ENCODE measurements at places on chromosomes 16 and 17.
A peak's percentile ranks its signal among the peaks of the same experiment; 100 is the strongest.

GRCh38 chr17:75173526-75173925 lies 9.2 kb downstream of the SUMO2 start:
- H3K36me3 ChIP-seq = peaks cover 96% of the 10 kb centered on the region
- DNase-seq = no peak
- no peaks in the 10 kb centered on the region for H3K4me1 ChIP-seq
- no peak overlapping the region for H3K4me3 ChIP-seq
- H3K27ac ChIP-seq = no peak overlapping the region

- no peaks in the 10 kb centered on the region for H3K27me3 ChIP-seq
- DNase-seq = no peak
- no peaks in the 10 kb centered on the region for H3K36me3 ChIP-seq
- peaks cover 6% of the 10 kb centered on the region for H3K4me1 ChIP-seq
Observed at GRCh38 chr17:73794336-73794735, 150.1 kb upstream of the SDK2 start.

DNA sequence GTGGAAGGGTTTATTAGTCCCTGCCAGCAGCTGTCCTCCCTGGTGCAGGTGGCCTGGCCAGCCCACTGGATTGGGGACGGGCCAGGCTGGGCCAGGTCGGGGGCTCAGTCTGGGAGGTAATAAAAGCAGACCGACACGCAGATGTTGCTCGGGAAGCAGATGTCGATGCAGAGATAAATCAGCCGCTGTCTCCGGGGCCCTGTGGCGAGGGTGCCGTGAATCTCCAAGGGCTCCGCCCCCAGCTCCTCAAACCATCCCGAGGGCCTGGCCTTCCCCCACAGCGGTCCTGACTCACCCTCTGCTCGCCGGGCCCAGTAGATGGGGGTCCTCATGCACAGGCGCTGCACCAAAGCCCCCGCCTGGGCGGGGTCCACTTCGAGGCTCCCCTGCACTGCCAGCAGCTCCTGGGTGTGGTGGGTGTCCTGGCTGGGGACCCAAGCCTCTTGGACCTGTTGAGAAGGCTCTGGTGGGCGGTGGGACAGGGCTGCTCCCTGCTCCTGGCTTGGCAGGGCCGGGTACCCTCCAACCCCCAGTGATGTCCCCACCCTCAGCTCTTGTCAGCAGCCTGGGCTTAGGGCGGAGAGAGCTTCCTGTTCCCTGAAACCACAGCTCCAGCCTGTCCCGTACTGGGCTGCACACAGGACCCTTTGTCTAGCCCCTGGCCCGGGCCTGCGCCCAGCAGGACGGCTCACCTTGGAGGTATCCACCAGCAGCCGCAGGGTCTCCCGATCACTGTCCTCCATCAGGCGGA lies 1.2 kb downstream of the BRICD5 start:
- H3K4me3 ChIP-seq = no peak overlapping the region
- no peak for DNase-seq
- no peaks in the 10 kb centered on the region for H3K36me3 ChIP-seq

DNA sequence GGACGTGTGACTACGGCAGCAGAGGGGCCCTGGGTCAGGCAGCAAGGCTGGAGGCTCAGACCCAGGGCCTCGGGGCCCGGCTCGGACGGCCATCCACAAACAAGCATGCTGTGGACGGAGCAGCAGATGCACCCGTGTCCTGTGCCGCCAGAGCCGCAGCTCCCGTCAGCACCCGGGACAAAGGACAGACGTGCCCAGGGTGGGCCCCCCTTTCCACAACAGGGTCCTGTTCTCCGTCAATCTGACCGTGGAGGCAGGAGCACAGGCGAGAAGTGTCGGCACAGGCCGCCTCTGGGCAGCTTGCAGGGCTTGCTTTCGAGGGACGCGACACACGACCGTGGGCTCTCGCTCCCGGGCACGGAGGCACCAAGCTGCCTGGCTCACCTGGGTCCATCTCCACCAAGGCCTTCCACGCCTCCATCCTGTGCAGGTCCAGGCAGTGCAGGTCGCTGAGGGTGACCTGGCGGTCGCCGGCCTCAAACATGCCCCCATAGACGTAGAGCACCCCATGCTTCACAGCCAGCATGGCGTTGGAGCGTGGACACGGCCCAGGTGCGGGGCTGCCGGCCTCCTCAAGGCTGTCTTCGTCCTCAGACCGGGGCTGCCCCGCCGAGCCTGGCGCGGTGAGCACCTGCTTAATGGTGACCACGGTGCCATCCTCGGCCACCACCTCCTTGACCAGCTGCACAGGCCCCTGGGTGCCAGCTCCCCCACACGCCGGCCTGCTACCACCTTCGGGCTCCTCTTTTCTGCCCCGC lies 56.7 kb downstream of the KLHDC4 start:
- no peaks in the 10 kb centered on the region for H3K4me1 ChIP-seq
- H3K27me3 ChIP-seq = no peaks in the 10 kb centered on the region
- DNase-seq = no peak
- H3K27ac ChIP-seq = no peak overlapping the region
- no peak overlapping the region for H3K4me3 ChIP-seq

- peaks cover 7% of the 10 kb centered on the region for H3K27me3 ChIP-seq
- no peak overlapping the region for H3K4me3 ChIP-seq
- no peak overlapping the region for H3K27ac ChIP-seq
- no peak for DNase-seq
- H3K4me1 ChIP-seq = no peaks in the 10 kb centered on the region
- no peaks in the 10 kb centered on the region for H3K36me3 ChIP-seq
Observed at GRCh38 chr17:8053600-8053999, 14.7 kb downstream of the ALOX15B start.

DNA sequence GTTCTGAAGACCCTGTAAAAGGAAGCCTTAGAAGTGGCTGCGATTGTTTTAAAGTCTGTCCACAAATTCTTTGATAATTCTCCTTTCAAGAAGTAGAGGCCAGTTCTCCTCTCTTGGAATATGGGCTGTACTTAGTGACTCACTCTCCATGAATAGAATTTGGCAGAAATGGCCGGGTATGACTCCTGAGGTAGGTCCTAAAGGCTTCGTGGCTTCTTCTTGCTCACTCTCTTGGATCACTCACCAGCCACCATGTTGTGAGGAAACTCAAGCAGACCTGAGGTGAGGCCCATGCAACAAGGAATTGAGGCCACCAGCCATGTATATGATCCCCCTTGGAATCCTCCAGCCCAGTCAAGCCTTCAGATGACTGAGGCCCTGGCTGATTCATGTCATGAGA lies 75.8 kb downstream of the WWOX start:
- no peaks in the 10 kb centered on the region for H3K4me1 ChIP-seq
- DNase-seq = no peak
- no peaks in the 10 kb centered on the region for H3K36me3 ChIP-seq
- no peak overlapping the region for H3K27ac ChIP-seq

DNA sequence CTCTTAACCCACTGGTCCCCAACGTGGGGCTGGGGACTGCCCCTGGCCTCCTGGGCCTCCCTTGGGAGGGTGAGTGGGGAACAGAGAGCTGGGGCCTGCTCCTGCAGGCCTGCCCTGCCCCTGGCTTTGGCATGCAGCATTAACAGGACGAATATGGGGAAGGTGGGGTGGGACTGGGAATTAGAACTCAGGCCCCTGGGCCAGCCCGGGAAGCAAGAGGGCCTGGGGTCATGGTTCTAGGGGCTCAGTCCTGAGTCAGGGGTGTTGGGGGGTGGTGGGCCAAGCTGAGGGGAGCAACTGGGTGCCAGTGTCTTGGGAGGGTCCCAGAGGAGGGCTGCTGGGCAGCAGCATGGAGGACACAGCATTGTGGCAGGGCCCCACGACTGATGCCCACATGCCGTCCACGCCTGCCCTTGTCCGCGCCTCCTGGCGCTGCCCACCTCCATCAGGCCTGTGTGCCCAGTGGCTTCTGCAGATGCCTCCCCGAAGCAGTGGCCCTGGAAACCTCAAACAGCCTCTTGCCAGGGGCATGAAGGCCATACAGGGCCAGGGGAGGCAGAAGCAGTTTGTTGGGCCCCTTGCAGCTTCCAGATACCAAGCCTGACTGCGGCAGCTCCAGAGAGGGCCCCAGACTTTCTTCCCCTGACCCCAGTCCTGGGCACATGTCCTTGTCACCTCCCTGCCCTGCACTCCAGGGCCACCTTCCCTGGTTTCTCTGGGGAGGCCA lies 4.8 kb downstream of the MAP2K3 start:
- peaks cover 32% of the 10 kb centered on the region for H3K4me1 ChIP-seq
- no peak for DNase-seq
- H3K27me3 ChIP-seq = no peaks in the 10 kb centered on the region
- H3K4me3 ChIP-seq = no peak overlapping the region
- H3K36me3 ChIP-seq = no peaks in the 10 kb centered on the region
- peak overlapping the region; percentile 95 for H3K27ac ChIP-seq

GRCh38 chr17:73050797-73051196 lies 41.7 kb downstream of the SLC39A11 start:
- no peak overlapping the region for H3K27ac ChIP-seq
- H3K27me3 ChIP-seq = no peaks in the 10 kb centered on the region
- no peaks in the 10 kb centered on the region for H3K36me3 ChIP-seq
- H3K4me1 ChIP-seq = no peaks in the 10 kb centered on the region
- DNase-seq = no peak

- no peaks in the 10 kb centered on the region for H3K27me3 ChIP-seq
- peaks cover 3% of the 10 kb centered on the region for H3K36me3 ChIP-seq
- no peak overlapping the region for H3K4me3 ChIP-seq
- H3K27ac ChIP-seq = no peak overlapping the region
- no peak for DNase-seq
Observed at GRCh38 chr17:45388604-45389325, 43.9 kb downstream of the ARHGAP27 start.

DNA sequence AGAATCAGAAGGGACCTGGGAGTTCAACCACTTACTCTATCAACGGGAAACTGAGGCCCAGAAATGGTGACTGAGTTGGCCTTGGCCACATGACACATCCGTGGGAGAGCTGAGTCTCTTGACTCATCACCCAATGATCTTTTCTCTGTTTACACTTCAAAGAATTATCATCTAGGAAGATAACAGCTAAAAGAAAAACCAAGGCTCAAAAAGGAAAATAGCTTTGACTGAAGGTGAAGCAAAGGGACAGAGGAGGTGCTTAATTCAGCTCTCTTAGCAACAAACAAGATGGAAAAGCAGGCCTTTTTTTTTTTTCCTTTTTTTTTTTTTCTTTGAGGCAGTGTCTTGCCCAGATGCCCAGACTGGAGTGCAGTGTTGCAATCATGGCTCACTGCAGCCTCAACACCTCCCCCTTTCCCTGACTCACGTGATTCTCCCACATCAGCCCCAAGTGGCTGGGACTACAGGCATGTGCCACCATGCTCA lies 16.7 kb downstream of the ERCC4 start:
- no peaks in the 10 kb centered on the region for H3K27me3 ChIP-seq
- H3K27ac ChIP-seq = no peak overlapping the region
- no peak overlapping the region for H3K4me3 ChIP-seq
- no peak for DNase-seq
- H3K4me1 ChIP-seq = peaks cover 3% of the 10 kb centered on the region
- H3K36me3 ChIP-seq = peaks cover 11% of the 10 kb centered on the region

GRCh38 chr17:66373944-66374817 lies 71.8 kb downstream of the PRKCA start:
- peak overlapping the region; percentile 25 for H3K4me3 ChIP-seq
- H3K27ac ChIP-seq = no peak overlapping the region
- H3K36me3 ChIP-seq = no peaks in the 10 kb centered on the region

GRCh38 chr17:75896415-75897159 lies at the start of gene TRIM65:
TRIM65 (minus strand) TSS chr17:75896951; CDS start chr17:75896937, 14 bp downstream.
- peak within 1 kb of the TSS; percentile 90 for H3K27ac ChIP-seq
- peaks cover 49% of the 10 kb centered on the region for H3K36me3 ChIP-seq
- H3K4me1 ChIP-seq = peaks cover 25% of the 10 kb centered on the region
- H3K27me3 ChIP-seq = no peaks in the 10 kb centered on the region
- peak; percentile 94 for DNase-seq
- peak within 1 kb of the TSS; percentile 74 for H3K4me3 ChIP-seq

- DNase-seq = no peak
- H3K27ac ChIP-seq = no peak overlapping the region
- no peaks in the 10 kb centered on the region for H3K4me1 ChIP-seq
- H3K36me3 ChIP-seq = no peaks in the 10 kb centered on the region
- H3K4me3 ChIP-seq = no peak overlapping the region
- no peaks in the 10 kb centered on the region for H3K27me3 ChIP-seq
Observed at GRCh38 chr17:10200016-10200415, 1.6 kb upstream of the GAS7 start.

DNA sequence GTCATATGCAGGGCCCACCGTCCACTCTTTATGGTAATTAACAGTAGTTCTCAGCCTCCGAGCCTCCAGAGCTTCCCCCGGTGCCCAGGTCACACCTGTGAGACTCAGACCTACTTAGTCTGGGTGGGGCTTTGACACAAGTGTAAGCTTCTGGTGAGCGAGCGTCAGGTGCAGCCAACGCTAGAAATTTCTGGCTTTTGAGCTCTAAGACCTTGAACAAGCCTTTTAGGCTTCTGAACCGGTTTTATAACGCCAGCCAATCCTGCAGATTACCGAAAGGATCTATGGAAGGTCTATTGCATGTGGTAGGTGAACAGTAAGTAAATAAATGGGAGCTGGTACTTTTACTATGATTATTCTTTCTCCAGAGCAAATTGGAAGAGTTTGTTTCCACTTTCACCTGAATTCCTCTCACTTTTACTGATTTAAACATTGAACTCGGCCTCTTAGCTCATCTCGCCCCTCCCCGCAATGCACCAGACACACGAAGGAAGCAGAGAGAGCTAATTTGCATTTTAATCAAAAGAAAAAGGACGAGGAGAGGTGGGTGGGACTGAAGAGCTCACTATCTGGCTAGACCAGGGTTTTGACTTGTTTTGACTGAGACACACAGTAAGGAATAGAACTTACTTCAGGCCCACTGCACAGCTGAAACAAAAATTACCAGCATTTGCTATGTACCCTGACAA lies 47.1 kb downstream of the ABAT start:
- H3K27ac ChIP-seq = no peak overlapping the region
- no peak overlapping the region for H3K4me3 ChIP-seq
- no peaks in the 10 kb centered on the region for H3K4me1 ChIP-seq
- H3K36me3 ChIP-seq = no peaks in the 10 kb centered on the region
- H3K27me3 ChIP-seq = no peaks in the 10 kb centered on the region
- DNase-seq = no peak

DNA sequence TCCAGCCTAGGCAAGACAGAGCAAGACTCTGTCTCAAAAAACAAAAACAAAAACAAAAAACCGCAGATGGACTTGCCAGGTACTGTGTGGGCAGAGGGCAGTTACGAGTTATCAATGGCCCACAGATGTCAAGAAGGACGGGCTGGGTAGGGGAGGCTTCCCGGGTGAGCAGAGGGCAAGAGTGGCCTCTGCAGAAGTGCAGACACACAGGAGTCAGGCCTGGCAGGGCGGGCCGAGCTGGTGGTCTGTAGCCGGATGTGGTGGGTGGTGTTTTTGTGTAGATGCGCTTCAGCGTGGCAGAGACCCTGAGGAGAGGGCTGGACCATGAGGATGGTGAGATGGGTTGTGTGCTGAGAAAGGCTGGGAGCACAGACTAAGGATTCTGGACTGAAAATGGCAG lies 44.9 kb upstream of the KDM6B start:
- H3K4me1 ChIP-seq = no peaks in the 10 kb centered on the region
- no peak overlapping the region for H3K4me3 ChIP-seq
- H3K36me3 ChIP-seq = no peaks in the 10 kb centered on the region
- H3K27me3 ChIP-seq = no peaks in the 10 kb centered on the region
- no peak for DNase-seq
